ENCODE measurements at places on chromosomes 2 and 18. TPM values are rescaled to one million over a fixed set of nuclear protein-coding genes. Genes with fewer than 3 reads are reported as not detected.

POTEE gene
- not detected for total RNA-seq

TMEM182 gene
- total RNA-seq = 4.0 TPM

AMER3 gene
- not detected for total RNA-seq

GRB14 gene
- total RNA-seq = 0.34 TPM

CDK15 gene
- 45.2 TPM for total RNA-seq

NTSR2 gene
- not detected for total RNA-seq

CFC1B gene
- total RNA-seq = not detected

ESPNL gene
- total RNA-seq = 14.2 TPM

EPC2 gene
- 13.8 TPM for total RNA-seq

UCN gene
- 1.2 TPM for total RNA-seq

IL1RL1 gene
- not detected for total RNA-seq

TUBA3D gene
- total RNA-seq = 2.0 TPM

INHA gene
- not detected for total RNA-seq

MFSD2B gene
- total RNA-seq = 0.51 TPM

DNA sequence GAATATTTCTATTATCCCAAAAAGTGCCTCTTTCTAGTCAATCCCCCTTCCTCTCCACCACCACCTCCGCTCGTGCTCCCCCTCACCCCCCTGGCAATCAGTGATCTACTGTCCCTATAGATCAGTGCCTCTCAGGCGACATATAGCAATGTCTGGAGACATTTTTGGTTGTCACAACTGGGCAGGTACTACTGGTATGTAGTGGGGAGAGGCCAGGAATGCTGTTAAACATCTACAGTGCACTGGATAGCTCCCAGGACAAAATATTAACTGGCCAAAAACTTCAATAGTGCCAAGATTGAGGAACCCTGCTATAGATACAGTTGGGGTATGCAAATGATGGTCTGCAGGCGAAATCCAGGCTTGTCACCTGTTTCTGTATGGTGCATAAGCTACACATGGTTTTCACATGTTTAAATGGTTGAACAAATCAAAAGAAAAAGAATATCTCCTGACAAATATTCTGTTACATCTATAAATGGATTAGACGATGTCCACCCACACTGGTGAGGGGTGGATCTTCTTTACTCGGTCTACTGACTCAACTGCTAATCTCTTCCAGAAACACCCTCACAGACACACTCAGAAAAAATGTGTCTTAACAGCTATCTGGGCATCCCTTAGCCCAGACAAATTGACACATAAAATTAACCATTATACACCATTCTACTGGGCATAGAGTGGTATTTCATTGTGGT is 25.5 kb downstream of the DPYSL5 start:
- no peak for DNase-seq

- DNase-seq = no peak
Observed at GRCh38 chr18:50092245-50092805, 102.6 kb downstream of the MYO5B start.

- DNase-seq = peak; percentile 39
Observed at GRCh38 chr2:160062292-160063005, at the start of gene PLA2R1. Gene PLA2R1 (minus strand): TSS chr2:160062615. CDS start chr2:160062403, 212 bp downstream.

DNA sequence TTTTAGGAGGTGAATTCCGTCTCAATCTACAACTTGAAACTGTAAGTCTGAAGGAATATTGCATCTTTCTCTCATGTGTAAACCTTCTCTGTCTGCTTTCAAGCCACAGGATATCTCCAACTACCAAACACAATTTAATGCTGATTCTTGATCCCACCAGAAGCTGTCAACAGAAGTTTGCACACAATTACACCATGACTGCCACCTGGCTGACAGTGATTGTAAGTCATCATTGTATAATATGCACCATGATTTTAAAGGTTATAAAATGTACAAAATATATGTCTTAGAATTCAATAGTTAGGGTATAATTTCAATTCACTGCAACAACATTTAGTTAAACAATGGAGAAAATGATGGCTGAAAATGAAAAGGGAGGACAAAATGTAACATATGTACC is 18.4 kb downstream of the PREPL start:
- DNase-seq = peak; percentile 25

DNA sequence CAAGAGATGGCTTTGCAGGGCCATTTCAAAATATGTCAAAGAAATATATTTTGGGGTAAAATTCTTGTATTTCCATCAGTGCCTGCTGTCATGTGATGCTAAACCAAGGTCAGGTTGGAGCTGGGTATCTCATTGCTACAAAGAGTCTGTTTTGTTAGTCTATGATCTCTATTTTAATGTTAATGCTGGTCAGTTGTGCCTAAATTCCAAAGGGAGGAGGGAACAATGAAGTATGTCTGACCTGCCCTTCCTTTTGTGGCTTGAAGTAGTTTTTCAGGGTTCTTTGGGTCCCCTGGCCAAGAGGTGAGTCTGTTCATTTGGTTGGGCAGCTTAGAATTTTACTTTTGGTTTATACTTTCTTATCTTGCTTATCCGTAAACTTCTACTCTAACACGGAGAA is 61.6 kb upstream of the DYNAP start:
- DNase-seq = no peak

DNA sequence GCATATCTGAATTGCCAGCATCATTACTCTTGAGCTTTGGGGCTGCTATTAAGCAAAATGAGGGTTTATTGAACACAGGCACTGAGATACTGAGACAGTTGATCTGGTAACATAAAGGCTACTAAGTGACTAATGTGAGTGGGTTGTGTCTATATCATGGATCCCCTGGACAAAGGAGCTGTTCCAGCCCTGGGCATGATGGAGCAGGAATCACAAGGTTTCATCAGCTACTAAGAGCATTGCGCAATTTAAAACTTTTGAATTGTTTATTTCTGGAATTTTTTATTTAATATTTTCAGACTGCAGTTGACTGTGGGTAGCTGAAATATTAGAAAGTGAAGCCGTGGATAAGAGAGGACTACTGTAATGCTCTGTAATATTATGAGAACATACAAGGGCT is 73.5 kb downstream of the MGAT5 start:
- DNase-seq = no peak

GRCh38 chr2:8426550-8426949 is 255.3 kb upstream of the ID2 start:
- DNase-seq = no peak

GRCh38 chr2:108125581-108125980 is 114.2 kb upstream of the SULT1C3 start:
- no peak for DNase-seq

- no peak for DNase-seq
Observed at GRCh38 chr2:215841175-215841816, 172.1 kb downstream of the MREG start.

GRCh38 chr2:17482651-17483050 is 35.6 kb downstream of the RAD51AP2 start:
- DNase-seq = peak; percentile 18

GRCh38 chr2:205494537-205495235 is 187.6 kb upstream of the NRP2 start:
- DNase-seq = no peak

DNA sequence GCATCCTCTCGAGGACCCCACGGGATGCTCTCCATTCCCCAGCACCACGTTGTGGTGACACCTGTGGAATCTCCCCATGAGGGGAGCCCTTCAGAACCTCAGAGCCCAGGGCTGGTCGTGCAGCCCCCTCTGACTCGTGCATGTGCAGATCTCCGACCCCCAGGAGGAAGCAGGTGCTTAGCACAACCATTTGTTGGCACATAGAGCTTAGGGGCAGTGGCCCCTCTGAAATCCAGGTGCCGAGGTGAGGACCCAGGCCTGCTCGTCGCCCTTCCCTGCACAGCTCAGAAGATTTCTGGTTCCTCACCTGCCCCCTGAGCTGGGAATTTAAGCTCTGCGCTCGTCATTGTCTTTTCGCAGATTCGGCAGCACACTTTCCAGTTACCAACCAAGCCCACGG is 1.3 kb upstream of the OTOS start:
- DNase-seq = no peak

DNA sequence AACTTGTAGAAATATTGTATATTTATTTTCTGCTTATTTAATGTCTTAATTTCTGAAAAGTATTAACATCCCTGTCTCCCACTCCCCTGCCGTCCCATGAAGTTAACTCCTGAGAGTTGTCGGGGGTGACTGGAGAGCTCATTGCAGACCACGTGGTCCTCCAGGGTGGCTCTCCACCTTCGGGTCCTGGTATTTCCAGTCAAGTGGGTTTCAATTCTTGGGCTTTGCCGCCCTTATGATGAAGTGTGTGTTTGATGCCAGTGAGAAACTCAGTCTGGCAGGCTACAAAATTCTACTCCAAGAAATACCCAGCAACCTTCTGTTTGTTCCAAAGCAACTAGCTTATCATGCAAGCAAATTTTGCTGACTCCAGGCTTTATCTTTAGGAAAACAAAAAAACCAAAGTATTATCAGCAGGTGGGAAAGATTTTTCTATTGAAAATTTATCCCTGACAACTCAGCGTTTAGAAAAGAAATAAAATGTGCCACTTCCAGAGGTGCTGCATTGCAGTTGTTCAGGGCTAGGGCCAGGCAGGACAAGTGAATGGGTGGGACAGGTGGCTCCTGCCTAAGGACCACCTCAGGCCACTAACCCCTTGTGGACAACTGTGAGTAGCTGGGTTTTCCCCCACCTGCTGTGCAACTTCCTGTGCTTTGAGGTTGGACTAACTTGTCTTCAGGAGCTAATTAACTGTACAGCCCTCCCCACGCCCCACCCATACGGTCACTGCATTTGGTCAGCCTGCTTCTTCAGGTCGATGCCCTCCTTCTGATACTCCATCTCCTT is 46.6 kb downstream of the BCL2L11 start:
- peak; percentile 34 for DNase-seq

- peak; percentile 87 for DNase-seq
Observed at GRCh38 chr2:8229546-8229986, 452.3 kb upstream of the ID2 start.

DNA sequence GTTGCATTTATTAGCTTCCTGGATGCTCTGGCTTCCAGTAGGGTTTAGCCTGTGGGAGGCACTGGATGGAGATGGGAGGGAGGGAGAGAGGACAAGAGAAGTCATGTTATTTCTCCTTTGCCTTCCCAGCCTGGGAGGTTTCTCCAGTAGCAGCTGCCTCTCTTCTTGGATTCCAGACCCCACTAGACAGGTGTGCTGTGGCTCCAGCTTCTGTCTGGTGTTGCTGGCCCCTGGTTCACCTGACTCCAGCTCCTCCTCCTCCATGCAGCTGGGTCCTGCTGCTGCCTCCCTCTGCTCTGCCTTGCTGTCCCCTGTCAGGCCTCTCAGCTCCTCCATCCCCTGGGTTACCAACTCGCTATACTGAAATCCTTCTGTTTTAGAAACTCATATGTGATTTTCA is 188.9 kb upstream of the TNP1 start:
- no peak for DNase-seq

GRCh38 chr2:51695531-51695930 is 663.6 kb upstream of the NRXN1 start:
- DNase-seq = peak; percentile 3

- DNase-seq = no peak
Observed at GRCh38 chr2:237065071-237065377, 20.7 kb upstream of the COPS8 start.

- DNase-seq = peak; percentile 4
Observed at GRCh38 chr18:76610933-76611749, 116.1 kb upstream of the ZNF516 start.

GRCh38 chr18:13216092-13216582 is 2.4 kb upstream of the LDLRAD4 start:
- peak; percentile 23 for DNase-seq

- no peak for DNase-seq
Observed at GRCh38 chr2:240202586-240202985, 62.1 kb upstream of the OTOS start.

GRCh38 chr2:119760956-119761275 is 1.2 kb downstream of the PTPN4 start:
- DNase-seq = peak; percentile 54

- DNase-seq = no peak
Observed at GRCh38 chr2:232482301-232483238, 5.1 kb downstream of the ECEL1 start.

GRCh38 chr18:12637901-12638643 is 19.8 kb downstream of the SPIRE1 start:
- no peak for DNase-seq

DNA sequence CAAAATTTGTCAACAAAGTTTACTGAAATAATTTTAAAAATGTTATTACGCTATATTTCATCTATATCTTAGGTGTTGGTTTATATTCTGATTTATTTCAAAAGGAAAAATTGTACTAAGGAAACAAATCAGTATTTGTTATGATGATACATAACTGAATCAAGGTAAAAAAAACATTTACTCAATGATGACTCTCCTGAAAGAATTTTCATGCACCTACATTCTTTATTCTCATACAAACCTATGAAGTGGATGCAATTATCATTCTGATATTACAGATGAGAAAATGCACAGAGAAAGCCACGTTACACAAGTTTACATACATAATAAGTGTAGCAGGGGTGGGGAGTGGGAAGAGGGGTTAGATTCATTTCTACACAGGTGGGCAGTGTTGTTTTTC is 422.4 kb downstream of the DSEL start:
- DNase-seq = no peak

Data from LHCN-M2 (cell line).